ENCODE measurements at places on chromosomes 12 and 14.

- DNase-seq: peak; percentile 64
Observed at GRCh38 chr14:22900081-22900799, 17.2 kb downstream of the REM2 start.

DNA sequence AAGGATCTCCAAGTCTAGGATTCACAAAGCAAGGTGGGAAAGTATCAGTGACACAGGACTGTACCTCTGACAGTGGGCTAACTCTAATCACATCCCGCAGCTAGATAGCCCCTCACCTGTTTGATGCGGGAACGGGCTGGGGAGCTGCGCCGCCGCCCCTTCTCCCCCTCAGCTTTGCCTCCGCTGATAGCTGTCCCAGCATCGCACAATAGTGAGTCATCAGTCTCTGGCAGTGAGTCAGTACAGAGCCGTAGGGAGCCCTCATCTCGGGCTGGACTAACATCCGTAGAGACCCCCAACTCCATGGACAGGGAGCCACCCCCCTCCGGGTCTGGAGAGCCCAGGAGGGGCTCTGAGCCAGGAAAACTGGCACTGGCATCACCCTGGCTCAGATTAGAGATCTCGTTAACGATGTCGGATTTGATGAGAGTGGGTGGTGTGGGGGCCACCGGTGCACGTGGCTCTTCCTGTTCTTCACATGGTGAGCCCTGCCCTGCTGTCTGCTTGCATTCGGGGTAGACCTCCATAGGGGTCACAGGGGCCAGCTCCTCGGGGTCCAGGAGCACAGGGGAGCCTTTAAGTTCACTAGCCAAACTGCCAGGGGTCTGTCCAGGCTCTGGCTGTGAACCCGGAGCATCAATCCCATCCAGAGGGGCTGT lies 10.9 kb downstream of the KMT2D start:
- DNase-seq: no peak

GRCh38 chr12:75890141-75890540 lies 141.4 kb downstream of the PHLDA1 start:
- no peak for DNase-seq

DNA sequence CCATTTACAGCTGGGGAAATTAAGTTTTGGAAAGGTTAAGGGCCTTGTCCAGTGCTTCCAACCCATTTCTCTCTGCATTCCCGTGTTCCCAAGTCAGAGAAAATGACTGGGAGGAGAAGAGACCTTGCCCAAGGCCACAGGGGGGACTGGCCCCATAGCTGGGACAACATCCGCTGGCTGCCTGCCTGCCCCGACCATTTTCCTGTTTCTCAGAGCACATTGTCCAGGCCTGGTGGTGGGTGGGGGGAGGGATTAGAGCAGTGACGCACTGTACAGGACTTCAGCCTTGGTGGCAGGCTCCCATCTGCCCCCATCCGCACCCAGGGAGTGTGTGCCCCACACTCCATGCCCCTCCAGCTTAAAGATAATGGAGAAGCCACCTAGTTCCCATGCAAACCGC lies 27.7 kb downstream of the DIO3 start:
- DNase-seq: no peak

GRCh38 chr12:120590741-120591407 lies 9.7 kb upstream of the POP5 start:
- DNase-seq: no peak

DNA sequence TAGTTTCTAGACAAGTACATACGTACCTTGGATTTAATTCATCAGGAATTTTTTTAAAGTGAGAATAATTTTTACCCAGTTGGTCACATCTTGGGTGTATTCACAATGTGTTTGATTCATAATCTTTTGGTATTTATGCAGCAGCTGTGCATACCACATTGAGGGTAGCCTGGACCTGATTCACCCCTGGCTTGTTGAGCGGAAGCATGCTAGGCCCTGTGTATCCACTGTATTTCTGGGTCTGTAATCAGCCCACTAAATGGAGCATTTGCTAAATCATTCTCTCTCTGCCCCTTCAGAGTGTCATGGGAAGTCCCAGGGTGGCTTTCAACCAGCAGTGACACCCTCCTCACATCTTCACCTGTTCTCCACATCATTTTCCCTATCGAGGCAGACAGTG lies 203.8 kb upstream of the RGS6 start:
- no peak for DNase-seq

DNA sequence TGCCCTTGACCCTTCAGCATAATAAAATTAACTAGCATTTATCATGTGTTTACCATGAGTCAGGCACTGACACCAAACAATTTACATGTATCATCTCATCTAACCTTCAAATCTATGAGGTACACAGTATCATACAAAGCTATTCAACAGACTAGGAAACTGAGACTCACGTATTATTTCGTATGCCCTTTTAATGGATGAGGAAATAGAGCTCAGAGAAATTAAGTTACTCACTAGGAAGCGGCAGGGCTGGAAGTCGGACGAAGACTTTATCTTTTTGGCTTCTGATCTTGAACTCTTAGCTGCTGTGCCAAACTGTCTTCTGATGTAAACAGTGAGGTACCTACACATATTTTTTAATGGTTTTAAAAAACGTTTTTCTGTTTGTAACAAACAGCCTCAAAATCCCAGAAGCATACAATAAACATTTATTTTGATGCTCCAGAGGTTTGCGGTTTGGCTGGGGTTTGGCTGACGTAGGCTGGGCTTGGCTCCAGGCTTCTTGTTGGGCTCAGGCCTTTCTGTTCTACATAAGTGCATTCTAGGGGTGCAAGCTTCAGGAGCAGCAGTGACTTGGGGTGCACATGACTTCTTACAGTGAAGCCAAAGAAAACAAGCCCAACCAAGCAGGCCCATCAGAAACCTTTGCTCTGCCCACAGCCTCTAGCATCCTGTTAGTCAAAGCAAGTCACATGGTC lies 184.7 kb downstream of the TBX5 start:
- DNase-seq: no peak

DNA sequence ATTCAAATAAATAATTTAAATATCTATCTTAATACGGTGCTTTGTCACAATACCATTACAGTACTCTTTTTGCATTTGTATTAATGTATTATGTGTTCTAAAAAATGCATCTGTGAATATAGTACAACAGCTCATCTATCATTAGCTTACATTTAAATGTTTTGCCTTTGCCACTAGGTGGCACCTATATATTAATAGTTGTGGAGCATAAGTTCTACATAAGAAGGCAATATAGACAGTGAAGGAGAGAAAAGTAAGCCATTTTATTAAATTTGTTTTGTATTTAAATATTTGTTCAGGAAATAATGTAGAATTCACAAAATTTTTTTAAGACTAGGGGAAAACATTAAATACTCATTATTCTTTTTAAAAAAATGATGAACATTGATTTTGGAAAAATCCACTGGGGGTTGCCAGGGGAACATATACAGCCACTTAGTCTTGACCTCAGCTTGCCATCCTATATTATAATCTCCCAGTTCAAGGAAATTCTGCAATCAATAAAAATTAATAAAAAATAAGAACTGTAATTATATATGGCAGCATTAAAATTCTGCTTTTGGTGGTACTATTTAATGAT lies 9.8 kb downstream of the CCER1 start:
- peak; percentile 44 for DNase-seq

GRCh38 chr12:82912406-82912805 lies 225.7 kb downstream of the TMTC2 start:
- peak; percentile 28 for DNase-seq

DNA sequence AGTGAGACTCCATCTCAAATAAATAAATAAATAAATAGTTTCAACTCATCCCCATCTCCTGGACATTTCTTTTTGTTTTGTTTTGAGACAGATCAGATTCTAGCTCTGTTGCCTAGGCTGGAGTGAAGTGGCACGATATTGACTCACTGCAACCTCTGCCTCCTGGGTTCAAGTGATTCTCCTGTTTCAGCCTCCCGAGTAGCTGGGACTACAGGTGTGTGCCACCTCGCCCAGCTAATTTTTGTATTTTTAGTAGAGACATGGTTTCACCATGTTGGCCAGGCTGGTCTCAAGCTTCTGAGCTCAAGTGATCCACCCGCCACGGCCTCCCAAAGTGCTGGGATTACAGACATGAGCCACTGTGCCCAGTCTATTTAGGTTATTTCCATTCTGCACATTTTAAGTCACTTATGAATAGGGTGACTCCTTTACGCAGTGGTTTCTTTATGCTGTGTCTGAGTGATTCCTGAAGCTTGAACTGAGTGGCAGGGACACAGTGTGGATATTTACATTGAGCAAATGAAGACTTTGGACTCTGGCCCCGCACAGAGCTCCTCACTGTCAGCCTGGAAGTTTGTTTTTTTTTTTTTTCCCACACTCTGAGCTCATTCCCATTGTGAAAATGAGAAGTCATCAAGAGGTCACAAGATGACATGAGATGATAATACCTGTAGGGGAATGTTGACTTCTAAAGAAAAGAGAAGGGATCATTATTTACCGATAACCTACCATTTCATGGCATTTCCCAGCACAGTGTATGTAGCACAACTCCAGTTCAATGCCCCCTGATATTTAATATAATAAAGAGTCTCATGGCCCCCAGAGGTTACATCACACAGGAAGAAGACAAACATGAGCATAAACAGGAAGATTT lies 72.6 kb downstream of the TBX3 start:
- DNase-seq: no peak

GRCh38 chr14:55802986-55803872 lies 223.2 kb downstream of the KTN1 start:
- no peak for DNase-seq

DNA sequence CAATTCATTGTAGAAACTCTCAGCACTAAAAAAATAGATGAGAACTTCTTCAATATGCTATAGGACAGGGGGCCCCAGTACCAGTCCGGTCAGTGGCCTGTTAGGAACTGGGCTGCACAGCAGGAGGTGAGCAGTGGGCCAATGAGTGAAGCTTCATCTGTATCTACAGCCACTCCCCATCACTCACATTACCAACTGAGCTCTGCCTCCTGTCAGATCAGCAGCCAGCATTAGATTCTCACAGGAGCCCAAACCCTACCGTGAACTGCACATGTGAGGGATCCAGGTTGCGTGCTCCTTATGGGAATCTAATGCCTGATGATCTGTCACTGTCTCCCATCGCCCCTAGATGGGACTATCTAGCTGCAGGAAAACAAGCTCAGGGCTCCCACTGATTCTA lies 15.7 kb upstream of the ANO2 start:
- no peak for DNase-seq

DNA sequence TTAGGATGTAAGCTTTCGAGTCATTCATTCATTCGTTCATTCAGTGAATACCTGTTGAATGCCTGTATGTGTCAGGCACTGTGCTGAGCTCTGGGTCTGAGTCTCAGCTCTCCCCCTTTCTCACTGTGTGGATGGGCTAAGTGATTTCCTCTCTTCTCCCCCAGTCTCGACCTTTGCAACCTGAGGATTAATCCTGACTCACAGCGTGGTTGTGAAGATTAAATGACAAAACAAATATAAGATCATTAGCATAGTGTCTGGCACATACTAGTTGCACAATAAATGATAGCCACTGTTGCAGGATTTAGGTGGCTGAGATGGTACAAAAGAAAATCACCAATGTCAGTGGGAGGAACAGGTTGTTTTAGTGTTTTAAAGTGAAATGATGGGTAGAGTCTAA lies 136.7 kb downstream of the GPR135 start:
- DNase-seq: no peak

- DNase-seq: no peak
Observed at GRCh38 chr14:58848365-58848764, 210.6 kb downstream of the DACT1 start.

- no peak for DNase-seq
Observed at GRCh38 chr14:88798156-88798555, 5.4 kb upstream of the EML5 start.

DNA sequence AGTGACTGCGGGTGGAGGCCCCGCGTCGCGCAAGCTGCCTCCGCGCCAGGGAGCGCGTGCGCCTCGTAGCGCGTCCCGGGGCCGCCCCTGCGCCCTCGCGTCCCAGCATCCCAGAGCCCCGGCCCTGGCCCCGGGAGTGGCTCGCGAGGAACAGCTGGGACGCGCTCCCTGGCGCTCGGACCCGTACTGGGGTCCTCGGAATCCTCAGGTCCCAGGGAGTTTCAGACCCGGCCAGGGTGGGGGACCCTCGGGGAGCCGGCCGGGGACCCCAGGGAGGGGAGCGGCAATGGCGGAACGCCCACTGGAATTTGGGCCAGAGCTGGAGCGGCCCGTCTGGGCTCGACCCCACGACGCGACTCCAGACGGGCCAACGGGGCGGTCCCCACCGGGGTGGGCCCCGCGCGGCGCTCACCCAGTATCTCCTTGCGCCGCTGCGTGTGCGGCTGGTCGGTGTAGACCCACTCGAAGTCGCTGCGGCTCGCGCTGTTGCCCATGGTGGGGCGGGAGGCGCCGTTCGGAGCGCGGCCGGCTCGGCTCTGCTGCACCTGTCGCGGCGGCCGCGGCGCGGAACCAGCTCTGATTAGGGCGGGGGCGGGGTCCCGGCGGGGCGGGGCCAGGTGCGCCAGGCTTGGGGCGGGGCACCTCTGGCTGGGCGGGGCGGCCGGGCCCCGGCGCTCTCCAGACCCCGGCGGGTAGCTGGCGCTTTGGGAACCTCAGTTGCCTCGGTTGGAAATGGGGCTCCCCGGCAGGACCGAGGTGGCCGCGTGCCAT lies at the start of gene DEGS2:
Gene DEGS2 (minus strand): TSS at position 552 of the 771 bp plus-strand sequence. CDS start 58 bp downstream, at position 494.
- DNase-seq: no peak

DNA sequence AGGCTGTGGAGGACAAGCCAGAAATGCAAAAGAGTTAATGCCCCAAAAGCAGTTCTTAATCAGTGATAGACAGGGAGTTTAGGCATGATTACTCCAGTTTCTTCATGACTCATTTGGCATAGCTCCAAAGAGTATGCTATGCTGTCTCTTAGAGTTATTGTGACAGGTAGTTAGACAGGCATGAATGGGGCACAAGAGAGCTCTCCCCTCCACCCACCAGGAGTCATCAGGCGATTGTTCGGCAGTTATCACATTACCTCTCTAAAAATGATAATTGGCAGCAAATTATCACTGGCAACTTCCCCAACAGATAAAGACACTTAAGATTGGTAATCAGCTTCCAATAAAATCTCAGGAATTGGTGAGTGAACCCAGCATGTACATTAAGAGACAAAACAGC lies 320.1 kb downstream of the DAD1 start:
- DNase-seq: no peak

- DNase-seq: no peak
Observed at GRCh38 chr14:91284146-91284790, 39.8 kb upstream of the GPR68 start.

- peak; percentile 31 for DNase-seq
Observed at GRCh38 chr14:31411218-31411727, 9.1 kb downstream of the HEATR5A start.

Data from inflammatory macrophage (primary cell).